ENCODE measurements at places on chromosomes 5 and 9.

- no peak for DNase-seq
These were observed 10.4 kb downstream of the SMIM15 start for GRCh38 chr5:61151893-61152292.

DNA sequence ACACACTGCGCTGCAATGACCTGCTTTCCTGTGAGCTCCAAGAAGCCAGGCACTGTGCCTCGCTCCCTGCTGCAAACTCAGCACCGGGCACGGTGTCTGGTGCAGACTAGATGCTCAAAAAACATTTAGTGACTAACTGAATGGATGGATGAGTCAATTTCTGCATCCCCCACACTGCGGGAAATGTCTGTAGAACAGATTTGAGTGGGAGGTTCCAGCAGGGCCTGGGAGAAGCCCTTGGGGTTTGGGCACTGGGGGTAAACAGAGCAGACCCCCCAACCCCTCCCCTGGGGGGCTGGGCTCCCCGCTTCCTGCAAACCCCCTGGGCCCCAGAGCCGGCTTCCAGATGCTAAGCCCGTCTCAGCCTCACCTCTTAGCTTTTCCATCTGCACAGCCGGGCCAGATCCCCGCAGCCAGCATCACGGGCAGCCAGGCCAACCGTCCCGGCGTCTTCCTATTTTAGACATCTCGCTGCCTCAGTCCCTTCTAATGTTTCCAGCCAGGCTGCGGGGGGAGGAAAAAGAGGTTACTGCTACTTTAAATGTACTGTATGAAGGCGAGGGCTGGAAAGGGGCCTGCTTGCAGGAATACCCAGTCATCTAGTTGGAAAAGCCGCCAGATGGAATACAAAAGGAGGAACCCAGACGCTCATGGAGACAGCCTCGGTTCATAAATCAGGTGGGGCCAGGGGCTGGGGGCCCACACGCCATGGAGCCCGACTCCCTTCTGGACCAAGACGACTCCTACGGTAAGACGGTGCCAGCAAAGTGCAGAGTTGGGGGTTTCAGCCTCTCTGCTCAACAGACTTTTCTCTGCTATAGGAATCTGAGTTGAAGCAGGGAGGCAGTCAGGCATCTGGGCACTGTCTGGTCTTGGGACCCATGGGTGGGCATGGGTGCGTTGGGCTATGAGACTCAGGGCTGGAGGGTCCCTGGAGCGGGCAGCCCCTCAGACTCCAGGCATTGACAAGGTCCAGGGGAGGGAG lies 67.1 kb upstream of the GGTA1 start:
- DNase-seq: no peak

- no peak for DNase-seq
These were observed 5.7 kb downstream of the RCL1 start for GRCh38 chr9:4798281-4799032.

DNA sequence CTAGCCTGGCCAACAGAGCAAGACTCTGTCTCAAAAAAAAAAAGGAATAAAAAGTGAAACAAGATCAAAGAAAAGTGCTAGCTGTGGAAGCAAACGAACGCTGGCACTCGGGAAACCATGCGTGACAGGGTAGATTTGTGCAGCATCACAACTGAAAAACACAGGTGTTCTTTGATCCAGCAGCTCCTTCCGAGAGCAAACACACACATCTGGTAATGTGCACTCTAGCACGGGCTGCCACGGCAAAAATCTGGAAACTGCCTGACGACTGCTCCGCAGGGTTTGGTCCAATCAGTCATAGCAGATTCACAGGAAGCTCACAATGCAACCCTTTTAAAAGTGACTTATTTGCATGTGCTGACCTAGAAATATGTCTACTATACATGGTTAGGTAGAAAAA lies 80.0 kb downstream of the SYK start:
- DNase-seq: no peak

GRCh38 chr9:16928179-16928945 lies 57.9 kb upstream of the BNC2 start:
- DNase-seq: no peak

GRCh38 chr5:19837536-19838174 lies 150.3 kb downstream of the CDH18 start:
- DNase-seq: no peak

- DNase-seq: no peak
These were observed 527.7 kb upstream of the WWC1 start for GRCh38 chr5:167763772-167764171.

DNA sequence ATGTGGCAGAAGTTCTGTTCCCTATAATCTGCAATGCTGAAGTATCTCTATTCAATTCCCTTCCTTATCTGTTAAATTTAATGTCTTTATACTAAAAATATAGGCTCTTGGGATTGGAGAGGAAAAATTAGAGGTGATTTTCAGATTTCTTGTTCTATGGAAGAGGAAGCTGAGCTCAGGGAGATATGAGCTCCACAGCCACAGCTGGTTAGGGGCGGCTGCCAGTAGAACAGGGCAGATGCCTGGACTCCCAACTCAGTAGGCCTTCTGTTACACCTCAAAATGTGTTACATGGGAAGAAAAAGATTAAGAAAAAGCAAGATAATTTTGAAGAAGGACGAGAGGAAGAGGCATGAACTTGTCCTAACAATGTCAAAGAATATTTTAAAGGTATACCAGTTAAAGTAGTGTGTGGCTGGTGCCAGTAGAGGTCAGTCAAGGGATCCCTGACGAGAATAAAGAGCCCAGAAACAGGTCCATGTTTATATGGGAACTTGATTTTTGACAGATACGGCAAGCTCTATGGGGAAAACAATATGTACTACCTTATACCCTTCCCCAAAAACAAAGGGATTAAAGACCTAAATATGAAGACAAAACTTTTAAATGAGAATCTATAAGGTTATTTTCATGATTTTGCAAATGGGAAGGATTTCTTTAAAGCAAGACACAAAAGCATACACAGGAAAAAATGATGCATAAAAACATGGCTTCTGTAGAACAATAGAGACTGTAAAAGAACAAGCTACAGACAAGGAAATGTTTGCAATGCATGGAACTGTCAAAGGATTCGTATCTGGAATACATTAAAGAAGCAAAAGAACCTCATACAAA lies 28.7 kb downstream of the DNAJC21 start:
- no peak for DNase-seq

DNA sequence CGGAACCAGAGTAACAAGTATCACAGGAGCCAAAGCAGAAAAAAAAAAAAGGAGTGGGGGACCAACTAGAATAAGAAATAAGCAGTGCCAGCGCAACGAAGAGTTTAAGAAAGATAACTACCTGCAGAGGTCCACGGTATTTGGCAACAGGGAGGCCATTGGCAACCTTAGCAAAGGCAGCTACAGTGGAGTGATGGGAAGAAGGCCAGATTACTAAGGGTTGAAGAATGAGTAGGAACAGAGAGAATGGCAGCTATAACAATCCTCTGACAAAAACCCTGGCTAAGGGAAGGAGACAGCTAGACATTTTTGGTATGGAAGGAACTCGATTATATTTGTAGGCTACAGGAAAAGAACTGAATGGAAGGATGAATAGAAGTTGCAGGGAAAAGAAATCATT lies 93.4 kb upstream of the DMAC1 start:
- DNase-seq: no peak

DNA sequence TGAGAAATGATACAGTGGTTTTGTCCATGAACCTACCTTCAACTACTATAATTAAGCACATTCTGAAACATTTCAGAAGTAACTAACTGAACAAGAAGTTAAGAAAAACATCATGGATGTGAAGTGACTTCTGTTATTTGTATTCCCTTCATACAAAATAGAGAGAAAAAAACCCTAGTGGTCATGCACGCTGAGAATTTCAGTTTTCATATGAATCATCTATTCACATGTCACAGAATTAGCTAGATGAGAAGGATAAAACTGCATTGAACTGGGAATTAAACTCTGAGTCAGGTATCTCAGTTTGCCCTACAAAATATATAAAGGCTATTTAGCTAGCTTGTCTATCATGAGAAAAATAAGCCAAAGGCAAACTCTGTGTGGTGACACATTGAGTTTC lies 451.8 kb upstream of the FTMT start:
- no peak for DNase-seq

GRCh38 chr5:159787837-159788236 lies 128.4 kb upstream of the ADRA1B start:
- DNase-seq: no peak

GRCh38 chr5:176788941-176789872 lies 21.2 kb upstream of the UNC5A start:
- no peak for DNase-seq

DNA sequence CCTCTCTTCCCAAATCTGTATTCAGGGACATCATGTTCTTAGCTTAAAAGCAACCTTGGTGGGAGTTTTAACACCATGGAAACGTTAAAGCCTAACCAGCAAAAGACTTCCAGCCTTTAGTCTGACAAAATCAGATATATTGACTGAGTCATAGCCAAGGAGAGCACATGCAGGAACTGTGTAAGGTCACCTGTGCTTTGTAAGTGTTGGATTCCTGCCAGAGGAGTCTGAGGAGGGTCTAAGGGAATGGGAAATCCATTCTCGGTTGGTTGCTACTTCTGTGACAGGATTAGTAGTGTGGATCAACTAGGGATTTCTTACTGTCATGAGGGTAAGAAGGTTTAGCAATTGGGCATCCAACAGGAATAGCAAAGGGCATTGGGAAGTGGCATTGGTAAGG lies 142.0 kb upstream of the CHD1 start:
- DNase-seq: no peak

- no peak for DNase-seq
These were observed 58.9 kb downstream of the GPR107 start for GRCh38 chr9:130112538-130113151.

DNA sequence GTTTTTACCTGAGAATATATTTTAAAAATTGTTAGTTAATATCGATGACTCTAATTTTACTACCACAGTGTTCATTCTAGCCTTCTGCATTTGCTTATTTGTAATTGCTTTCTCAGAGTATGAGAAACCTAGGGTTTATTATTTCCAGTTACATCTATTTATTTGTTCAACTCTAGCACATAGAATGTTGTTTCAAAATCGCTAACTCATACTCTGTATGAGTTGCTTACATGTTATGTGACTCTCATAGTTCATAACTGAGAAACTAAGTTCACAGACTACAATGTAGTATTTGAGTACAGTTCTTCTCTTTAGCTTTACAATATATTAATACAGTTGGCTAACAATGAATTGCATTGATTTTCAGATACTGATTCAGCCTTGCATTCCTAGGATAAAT lies 103.2 kb downstream of the MACROH2A1 start:
- no peak for DNase-seq

DNA sequence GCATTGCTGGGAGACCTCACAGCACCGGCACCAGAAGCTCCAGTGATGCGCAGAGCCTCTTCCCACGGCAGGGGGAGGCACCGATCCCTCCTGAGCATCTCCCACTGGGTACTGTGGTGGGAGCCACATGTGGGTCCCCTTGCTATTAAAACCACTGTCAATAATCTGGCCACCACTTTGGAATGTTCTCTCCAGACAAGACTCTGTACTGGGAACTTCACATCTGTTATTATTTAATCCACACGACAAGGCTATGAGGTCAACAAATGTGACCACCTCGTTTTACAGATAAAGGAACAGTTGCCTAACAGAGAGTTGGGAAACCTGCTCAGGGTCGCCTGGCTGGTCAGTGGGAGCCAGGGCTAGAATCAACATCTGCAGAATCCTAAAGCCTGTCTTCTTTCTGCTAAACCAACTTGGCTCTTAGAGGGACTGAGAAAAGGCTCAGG lies 72.7 kb downstream of the EPB41L4B start:
- DNase-seq: no peak

DNA sequence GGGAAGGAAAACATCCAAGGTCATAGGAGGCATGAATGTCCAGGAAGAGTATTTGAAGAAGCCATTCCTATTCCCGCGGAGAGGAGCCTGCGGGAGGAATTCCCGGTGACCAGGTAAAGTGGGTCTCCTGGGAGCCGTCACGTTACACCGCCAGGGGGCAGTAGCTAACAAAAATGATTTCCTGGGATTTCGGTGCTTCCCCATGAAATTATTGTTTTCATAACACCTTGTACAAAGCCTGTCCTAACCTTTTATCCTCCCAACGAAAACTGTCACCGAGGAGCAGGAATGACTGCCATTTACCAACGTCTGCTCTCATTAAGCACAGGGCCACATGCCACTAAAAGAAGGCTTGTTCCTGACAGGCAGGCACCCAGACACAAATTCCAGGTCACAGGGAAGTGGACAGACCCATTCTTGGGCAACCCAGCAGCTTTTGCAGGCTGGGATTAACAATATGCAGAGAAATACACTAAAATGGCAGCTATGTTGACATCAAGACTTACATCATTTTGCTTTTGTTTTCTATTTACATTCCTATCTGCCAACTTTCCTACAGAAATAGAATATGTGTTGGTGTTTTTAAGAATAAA lies 41.2 kb upstream of the CTSL start:
- DNase-seq: no peak

DNA sequence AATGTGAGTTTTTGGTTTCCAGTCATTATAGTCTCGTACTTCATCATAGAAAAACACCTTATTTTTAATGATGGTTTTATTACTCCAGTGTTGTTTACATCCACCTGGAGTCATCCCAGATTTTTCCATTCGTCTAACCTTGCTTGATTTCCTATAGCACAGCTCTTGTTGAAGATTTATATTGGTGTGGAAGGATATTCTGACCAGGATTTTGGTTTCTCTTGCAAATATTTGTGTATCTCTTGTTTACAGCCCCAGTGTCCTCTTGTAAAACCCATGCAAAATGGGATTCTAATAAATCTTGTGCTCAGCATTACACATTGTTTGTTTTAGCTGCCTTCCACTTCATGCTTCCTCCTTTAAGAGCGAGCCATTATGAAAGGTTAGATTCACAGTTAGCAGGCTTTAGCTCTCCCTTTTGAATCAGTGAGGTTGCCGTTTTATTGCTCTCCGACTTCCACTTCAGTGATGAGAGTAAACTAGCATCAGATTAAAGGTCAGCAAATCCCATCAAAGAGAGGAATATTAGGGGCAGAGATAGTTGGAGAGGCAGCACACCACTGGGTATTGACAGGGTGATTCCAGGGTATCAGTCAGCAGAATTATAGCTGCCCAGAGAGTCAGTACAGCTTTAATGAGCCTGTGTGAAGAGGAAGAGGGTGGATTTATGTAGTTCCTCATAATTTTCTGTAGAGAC lies 157.1 kb downstream of the PBX3 start:
- DNase-seq: no peak

DNA sequence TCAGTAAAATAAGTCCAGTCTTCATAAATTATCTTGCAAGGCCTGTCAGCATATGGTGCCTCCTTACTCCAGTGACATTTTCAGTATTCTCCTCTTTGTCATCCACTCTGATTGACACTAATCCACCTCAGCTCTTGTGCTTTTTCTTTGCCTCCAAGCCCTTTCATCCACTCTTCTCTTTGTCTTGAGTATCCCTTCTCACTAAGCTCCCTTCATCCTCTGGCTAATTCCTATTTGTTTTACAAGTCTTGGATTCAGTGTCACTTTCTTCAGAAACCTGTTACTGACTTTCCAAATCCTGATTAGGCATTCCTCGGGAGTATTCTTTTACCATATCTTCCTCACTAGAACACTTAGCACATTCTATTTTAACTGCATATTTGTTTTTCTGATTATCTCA lies 100.6 kb upstream of the VCAN start:
- DNase-seq: no peak

GRCh38 chr5:118146824-118147223 lies 841.5 kb downstream of the DTWD2 start:
- no peak for DNase-seq

GRCh38 chr5:57653636-57654290 lies 171.2 kb upstream of the ACTBL2 start:
- no peak for DNase-seq

GRCh38 chr9:106961623-106962022 lies 98.7 kb downstream of the ZNF462 start:
- DNase-seq: no peak

GRCh38 chr5:78628270-78628992 lies 20.1 kb downstream of the LHFPL2 start:
- DNase-seq: no peak
